Activated naive CD8-positive, alpha-beta T cell treated with anti-CD3 and anti-CD28 coated beads, Interleukin-2, amount 10 ng/mL, durations not matched to agents 7 days and 5 days (primary cell): ENCODE measurements at places on chromosomes 12 and 14.

- no peak for DNase-seq
- H3K36me3 ChIP-seq = peaks cover 9% of the 10 kb centered on the region
- H3K4me1 ChIP-seq = no peaks in the 10 kb centered on the region
- no peak overlapping the region for H3K27ac ChIP-seq
- H3K4me3 ChIP-seq = no peak overlapping the region
Observed at GRCh38 chr12:88185988-88186387, 43.9 kb downstream of the TMTC3 start.

- no peak for DNase-seq
- no peaks in the 10 kb centered on the region for H3K27me3 ChIP-seq
- peak overlapping the region; percentile 13 for H3K4me3 ChIP-seq
- H3K27ac ChIP-seq = peak overlapping the region; percentile 67
- peaks cover 27% of the 10 kb centered on the region for H3K36me3 ChIP-seq
- H3K4me1 ChIP-seq = peaks cover 43% of the 10 kb centered on the region
Observed at GRCh38 chr14:69685716-69686115, 74.3 kb downstream of the SUSD6 start.

DNA sequence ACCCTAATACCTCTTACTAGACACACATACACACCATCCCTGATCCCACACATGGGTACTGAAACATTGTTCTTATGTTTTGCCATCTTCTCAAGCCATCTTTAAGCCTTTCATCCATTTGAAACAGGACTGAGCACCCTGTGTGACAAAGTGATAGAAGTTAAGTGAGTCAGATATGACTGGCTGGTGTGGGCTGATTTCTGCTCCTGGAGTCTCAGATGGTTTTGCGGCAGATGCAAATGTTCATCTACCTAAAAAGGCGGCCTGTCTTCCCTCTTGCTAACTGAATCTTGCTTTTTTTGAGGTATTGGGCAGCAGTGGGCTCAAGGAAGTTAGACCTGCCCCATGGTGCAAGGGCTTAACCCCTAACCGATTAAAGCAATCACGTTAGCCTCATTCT is 30.4 kb upstream of the PKP2 start:
- H3K36me3 ChIP-seq = no peaks in the 10 kb centered on the region
- no peak overlapping the region for H3K4me3 ChIP-seq
- no peak overlapping the region for H3K27ac ChIP-seq
- no peak for DNase-seq
- no peaks in the 10 kb centered on the region for H3K4me1 ChIP-seq

DNA sequence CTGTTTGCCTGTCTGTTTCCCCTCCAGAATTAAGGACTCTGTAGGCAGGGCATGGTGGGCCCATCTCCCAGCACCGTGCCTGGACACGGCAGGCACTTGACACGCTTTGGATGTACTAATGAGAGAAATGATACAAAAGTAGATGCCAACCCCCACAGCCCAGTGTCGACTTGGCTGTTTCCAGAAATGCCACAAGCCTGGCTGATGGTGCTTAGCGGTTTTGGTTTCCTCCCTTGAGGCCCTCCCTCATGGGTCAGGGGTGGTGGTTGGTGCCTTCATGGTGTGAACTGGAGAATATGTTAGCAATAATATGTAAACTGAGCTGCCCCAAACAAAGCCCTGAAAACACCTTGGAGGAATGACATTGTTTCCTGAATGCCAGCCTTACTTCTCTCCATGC is 55.5 kb upstream of the ESRRB start:
- H3K4me3 ChIP-seq = no peak overlapping the region
- H3K4me1 ChIP-seq = peaks cover 3% of the 10 kb centered on the region

DNA sequence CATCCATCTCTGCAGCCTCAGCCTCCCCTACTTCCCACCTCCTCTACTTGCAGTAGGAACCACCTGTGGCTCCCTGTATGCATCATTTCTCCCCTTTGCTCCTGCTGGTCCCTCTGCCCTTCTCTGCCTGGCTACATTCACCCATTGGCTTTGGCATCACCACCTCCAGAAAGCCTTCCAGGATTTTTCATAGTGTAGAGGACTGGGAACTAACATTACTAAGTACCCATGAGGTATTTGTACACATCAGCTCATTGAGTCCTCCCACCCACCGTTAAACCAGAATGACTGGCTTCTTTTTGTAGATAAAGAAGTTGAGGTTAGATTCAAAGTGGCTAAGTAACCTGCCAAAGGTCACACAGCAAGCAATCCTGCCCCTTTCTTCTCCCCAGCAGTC is 17.1 kb downstream of the SYNE3 start:
- H3K4me1 ChIP-seq = peaks cover 43% of the 10 kb centered on the region
- H3K36me3 ChIP-seq = peaks cover 25% of the 10 kb centered on the region
- no peak overlapping the region for H3K4me3 ChIP-seq
- no peaks in the 10 kb centered on the region for H3K27me3 ChIP-seq
- DNase-seq = no peak

- H3K27ac ChIP-seq = no peak overlapping the region
- no peaks in the 10 kb centered on the region for H3K36me3 ChIP-seq
- DNase-seq = no peak
- no peaks in the 10 kb centered on the region for H3K4me1 ChIP-seq
- H3K27me3 ChIP-seq = peaks cover 19% of the 10 kb centered on the region
Observed at GRCh38 chr14:69943084-69943780, 64.0 kb downstream of the SMOC1 start.
